ENCODE measurements at places on chromosomes 5 and 9.

GRCh38 chr5:73231246-73231778, 58.3 kb downstream of the TMEM174 start:
- no peak for DNase-seq

DNA sequence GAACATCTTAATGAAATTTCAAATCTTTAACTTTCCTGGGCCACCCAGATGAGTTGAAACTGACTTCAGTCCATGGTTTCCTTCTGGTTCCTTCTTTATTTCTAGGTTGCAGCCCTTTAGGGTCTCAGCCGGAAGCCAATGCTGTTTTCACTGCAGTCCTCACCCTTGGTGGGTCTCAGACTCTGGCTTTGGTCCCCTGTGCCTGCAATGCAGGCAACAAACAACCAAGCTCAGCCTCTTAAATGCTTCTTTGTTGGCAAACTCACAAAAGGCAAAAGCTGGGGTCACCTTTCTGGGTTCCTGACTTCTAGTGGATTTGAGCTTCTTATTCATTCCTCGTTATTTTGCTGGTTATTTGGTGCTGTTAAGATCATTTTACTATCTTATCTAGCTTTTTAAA, 19.3 kb upstream of the APC start:
- no peak for DNase-seq

GRCh38 chr9:91033797-91034196, 232.2 kb downstream of the SYK start:
- DNase-seq = peak; percentile 59

- no peak for DNase-seq
These were observed 9.5 kb downstream of the AQP3 start for GRCh38 chr9:33437898-33438297.

DNA sequence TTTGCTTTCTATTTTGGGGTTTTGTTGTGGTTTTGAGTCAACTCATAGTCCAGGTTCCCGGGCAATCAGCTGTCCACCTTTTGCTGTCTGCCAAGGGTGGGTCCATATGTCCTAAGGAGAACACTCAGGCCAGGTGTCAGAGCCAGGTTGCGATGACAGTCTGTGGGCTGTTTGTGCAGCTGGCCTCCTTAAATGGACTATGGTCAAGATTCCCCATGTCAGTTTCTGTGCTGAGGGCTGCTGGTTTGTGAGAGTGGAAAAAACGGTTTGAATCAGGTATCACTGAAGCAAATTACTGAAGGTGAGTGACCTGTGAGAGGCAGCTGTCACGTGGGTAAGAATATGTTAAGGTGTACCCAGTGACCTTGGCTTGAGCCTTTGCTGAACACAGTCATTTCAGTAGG, 33.0 kb downstream of the SNX30 start:
- no peak for DNase-seq

DNA sequence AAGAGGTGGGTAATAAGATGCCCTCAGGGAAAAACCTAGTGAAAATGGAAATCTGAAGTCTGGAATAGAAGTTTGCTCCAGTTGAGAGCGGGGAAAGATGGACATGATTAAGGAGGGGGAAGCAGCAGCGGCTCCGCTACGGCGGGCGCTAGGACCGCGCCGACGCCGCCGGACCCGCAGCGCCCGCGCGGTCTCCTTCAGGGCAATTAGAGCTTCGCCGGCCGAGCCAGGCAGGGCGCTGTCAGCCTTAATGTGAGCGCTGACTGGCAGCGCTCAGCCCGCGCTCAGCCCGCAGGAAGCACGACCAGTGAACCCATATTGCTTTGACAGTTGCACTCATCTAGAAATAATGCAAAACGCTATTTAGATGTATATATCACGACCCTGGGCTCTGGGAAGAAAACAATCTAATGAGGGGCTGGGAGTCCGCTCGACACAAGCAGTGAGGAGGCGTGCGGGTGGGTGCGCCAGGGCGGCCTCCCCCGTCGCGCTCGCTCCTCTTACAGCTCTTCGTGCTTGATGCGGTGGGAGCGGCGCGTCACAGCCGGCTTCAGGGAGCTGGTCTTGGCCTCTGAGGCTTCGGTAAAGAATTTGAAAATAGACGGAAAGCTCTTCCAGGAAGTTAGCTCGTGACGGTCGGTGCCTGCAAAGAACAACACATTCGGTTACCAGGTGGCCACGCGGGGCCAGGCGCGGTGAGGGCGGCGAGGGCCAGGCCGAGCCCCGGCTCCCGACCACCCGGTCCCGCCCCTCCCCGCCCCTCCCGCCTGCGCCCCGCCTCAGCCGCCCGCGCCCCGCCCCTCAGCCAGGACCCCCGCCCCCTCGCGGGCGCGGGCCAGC, 37.7 kb downstream of the NR2F1 start:
- peak; percentile 82 for DNase-seq

DNA sequence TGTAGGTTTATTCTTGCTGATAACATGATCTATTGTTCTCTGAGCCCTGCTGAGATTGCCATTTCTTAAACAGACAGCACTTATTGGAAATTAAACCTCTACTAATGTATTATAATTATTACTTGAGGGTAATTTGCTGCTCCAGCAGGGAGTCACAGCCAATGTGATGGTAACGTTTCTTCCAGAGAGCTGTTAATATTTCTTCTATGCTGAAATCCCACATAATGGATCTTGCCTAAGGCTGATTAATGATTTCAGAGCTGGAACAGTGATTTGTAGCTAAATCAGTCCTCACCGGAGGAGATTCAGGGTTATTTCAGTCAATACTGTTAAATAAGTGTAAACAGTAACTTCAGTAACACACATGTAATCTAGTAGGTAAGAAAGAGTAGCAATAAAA, 170.1 kb downstream of the CDH12 start:
- no peak for DNase-seq

- no peak for DNase-seq
These were observed 284.8 kb downstream of the PDE4D start for GRCh38 chr5:59608745-59609144.

GRCh38 chr5:6556089-6556801, 76.6 kb downstream of the NSUN2 start:
- no peak for DNase-seq

- no peak for DNase-seq
These were observed 18.1 kb upstream of the WWC1 start for GRCh38 chr5:168273056-168273980.

DNA sequence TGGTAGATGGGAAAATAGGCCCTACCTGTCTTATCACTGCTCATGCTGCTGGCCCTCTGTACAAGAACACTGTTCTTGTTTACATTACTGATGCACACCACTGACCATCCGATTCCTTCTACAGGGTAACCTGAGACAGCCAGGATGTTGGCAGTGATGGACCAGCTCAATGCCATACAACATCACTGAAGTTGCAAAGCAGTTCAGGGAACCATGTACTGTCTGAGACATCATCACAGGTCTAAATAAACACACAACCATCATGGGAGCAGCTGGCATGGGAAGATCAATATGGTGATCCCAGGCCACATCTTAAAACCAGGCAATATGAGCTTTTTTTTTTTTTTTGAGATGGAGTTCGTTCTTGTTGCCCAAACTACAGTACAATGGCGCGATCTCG, 59.0 kb downstream of the IARS1 start:
- no peak for DNase-seq

GRCh38 chr5:88813244-88813643, 69.7 kb downstream of the MEF2C start:
- no peak for DNase-seq

DNA sequence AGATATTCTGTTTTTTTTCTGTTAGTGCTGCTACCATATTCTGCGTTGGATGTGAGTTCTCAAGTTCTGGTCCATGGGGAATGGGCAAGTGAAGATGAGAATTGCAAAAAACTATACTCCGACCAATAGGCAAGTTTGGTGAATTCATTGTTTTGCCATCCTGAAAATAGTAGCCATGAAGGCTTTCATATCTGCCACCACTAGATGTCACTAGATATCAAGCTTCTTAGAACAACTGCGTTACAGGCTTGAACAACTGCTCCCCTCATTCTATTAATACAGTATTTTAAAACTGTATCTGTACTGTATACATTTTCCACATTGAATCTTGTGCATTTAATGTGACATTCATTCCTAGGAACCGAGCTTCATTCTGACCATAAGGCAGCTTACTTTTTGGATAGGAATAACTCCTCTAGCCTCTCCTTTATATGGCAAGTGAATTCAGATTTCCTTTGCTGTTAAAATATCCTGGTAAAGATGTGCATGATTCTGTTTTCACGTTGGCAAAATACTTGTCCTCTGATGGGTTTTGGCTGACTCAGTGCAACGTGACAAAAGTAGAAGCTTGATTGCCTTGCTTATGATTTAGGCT, 163.6 kb downstream of the SREK1 start:
- DNase-seq = no peak

DNA sequence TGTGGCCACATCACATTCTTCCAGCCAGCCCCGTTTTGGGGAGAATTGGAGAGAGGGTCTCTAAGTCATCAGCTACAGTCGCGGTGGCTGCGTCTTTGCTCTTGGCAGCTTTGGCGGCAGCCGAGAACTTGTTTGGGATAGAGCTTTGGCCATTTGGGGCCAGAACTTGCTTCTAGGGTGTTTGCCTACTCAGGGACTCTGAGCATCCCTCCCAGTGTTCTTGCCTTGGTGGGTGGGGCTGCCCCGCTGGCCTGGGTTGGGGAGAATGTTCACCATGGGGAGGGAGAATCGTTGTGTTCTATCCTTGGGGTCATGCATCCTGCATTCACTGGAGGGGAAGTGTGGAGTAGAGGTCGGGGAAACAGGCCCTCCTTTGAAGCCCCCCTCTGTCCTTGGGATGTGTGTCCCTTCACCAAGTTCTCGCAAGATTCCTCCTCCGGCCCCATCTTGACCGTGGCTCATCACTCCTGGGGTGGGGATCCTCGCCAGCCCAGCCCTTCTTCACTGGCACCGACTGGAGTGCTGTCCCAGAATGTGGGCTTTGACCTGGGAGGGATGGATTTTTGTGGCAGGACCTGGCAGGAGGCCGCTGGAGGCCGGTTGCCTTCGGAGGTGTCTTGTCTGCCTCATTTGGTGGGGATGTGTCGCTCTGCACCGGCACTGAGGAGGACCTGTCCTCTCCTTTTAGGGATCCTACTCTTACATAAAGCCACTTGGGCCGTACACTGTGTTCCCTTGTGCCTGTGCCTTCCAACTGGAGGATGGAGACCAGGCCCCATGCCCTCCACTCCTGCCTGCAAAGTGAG, 3.5 kb downstream of the PHF2 start:
- no peak for DNase-seq

DNA sequence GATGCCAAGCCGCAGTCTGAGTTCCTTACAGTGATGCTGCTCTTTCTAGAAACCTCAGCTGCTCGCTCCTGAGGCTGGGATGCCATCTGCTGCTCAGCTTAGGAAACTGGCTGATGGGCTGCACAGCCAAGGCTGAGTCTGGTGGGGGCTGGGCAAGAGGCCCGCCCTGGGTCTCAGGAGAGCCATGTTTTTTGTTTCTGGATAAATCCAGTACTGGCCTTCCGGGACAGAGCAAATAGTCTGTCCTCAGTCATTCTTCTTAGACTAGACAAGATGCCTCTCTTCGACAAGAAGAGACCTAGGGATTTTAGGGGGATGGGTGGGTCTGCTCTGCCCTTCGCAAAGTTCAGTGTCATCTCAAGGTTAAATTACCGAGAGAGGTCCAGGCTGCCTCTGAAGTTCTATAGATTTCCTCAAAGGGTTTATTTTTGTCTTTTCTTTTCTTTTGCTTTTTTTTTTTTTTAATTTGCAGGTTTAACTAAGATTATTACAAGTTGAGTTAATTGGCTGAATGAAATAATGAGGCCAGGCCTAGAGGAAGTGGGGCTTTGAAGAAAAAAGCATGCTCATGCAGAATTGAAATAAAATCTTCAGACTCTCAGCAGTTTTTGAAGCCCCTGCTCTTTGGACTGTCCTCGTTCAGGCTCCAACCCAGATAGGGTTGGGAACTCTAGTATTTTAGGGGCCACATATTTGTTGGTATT, 30.6 kb upstream of the MATR3 start:
- DNase-seq = peak; percentile 91

- DNase-seq = peak; percentile 31
These were observed 1.8 kb upstream of the LRRC14B start for GRCh38 chr5:189486-189885.

- no peak for DNase-seq
These were observed 142.7 kb downstream of the ANXA1 start for GRCh38 chr9:73294336-73294735.

- no peak for DNase-seq
These were observed 12.2 kb downstream of the IL9 start for GRCh38 chr5:135883441-135883840.

- DNase-seq = no peak
These were observed 269.4 kb downstream of the ZNF608 start for GRCh38 chr5:124477062-124477461.

DNA sequence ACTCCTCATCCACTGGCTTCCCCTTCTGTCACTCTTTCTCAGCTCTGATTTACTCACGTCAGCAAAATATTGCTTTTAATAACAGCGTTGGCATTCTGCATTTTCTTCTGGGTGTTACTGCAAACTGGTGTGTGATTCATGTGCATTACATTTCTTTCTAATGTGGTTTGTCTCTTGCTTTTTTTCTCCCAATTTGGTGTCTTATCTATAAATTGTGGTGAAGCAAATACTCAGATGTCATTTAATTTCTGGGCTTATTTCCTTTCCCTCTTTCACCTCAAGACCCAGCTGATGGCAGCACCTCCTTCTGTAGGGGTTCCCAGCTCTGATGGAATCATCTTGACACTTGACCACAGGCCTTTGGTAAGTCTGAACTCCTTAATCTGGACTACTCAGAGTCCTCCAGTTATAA, 180.7 kb upstream of the ZNF618 start:
- no peak for DNase-seq

- no peak for DNase-seq
These were observed 307.4 kb upstream of the HAPLN1 start for GRCh38 chr5:84028093-84028492.

- DNase-seq = peak; percentile 50
These were observed 61.3 kb downstream of the AMBP start for GRCh38 chr9:114016629-114017423.

GRCh38 chr5:157772127-157772526, 28.6 kb downstream of the LSM11 start:
- DNase-seq = no peak

- DNase-seq = no peak
These were observed 95.3 kb downstream of the COL5A1 start for GRCh38 chr9:134736791-134737497.

- no peak for DNase-seq
These were observed 88.1 kb downstream of the KDM4C start for GRCh38 chr9:6845880-6846279.

DNA sequence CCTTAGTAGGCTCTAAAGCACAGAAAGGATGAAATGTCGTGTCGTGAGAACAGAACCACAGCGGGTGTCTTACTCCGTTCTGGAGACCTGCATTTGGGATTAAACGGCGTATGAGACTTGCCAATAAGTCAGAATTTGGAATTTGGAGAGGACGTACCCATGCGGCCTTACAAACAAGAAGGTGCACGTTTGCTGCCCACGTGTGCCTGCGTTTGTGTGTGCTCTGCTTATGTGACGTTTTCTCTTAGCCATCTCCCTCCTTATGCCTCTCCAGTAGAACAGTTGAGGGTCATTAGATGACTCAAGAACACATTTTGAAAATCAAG, 171.6 kb upstream of the OTULINL start:
- no peak for DNase-seq

DNA sequence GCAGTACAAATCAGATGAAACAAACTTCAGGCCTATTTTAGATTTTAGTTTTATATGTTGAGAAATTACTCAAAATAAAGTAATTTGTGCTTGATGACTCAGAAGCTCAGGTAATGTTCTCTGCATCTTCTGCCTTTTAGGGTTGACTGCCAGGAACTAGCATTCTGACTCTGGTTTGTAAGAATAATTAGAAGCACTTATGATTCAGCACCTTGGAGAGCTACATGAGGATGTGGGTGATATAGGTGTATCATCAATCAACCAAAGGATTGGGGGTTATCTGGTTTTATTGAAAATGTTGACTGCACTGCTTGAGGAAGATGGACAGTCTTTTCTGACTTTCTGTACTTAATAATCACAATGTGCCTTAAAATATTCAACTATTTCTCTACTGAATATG, 118.7 kb upstream of the SGCD start:
- no peak for DNase-seq
